ENCODE measurements at places on chromosomes 7 and 10. TPM values are rescaled to one million over a fixed set of nuclear protein-coding genes. Genes with fewer than 3 reads are reported as not detected.

MIOS gene
- total RNA-seq = 42.0 TPM

HPSE2 gene
- total RNA-seq = not detected

GATA3 gene
- 43.6 TPM for total RNA-seq

AOC1 gene
- 13.1 TPM for total RNA-seq

MRPL32 gene
- 45.5 TPM for total RNA-seq

- no peaks in the 10 kb centered on the region for H3K27me3 ChIP-seq
- H3K4me3 ChIP-seq = no peak overlapping the region
- H3K36me3 ChIP-seq = no peaks in the 10 kb centered on the region
- no peaks in the 10 kb centered on the region for H3K4me1 ChIP-seq
- DNase-seq = no peak
- no peak overlapping the region for H3K27ac ChIP-seq
Measured at GRCh38 chr10:86586516-86586915, 64.9 kb upstream of the WAPL start.

GRCh38 chr10:47383261-47384147 is 589 bp downstream of the ZNF488 start:
- peak overlapping the region; percentile 81 for H3K4me3 ChIP-seq
- peak; percentile 71 for DNase-seq
- H3K4me1 ChIP-seq = peaks cover 21% of the 10 kb centered on the region
- H3K27ac ChIP-seq = peak overlapping the region; percentile 3
- H3K27me3 ChIP-seq = no peaks in the 10 kb centered on the region
- no peaks in the 10 kb centered on the region for H3K36me3 ChIP-seq

DNA sequence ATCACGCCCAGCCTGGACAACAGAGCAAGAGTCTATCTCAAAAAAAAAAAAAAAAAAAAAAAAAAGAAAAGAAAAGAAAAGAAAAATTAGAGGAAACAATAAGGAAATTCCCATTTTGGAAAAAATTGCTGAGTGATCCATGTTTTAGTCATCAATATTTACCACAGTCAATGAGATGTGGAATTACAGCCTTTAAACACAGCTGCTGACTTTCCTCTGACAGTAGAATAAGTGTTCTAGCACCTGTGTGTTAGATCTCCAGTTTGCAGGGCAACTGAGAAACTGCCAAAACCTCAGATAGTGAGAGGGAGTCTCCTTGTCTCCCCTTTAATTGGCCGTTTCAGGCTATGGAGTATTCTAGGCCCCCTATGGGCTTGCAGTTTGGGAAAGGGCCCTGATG is 520.1 kb downstream of the KCNMA1 start:
- H3K27ac ChIP-seq = no peak overlapping the region
- no peak overlapping the region for H3K4me3 ChIP-seq
- no peaks in the 10 kb centered on the region for H3K4me1 ChIP-seq
- DNase-seq = no peak
- no peaks in the 10 kb centered on the region for H3K36me3 ChIP-seq
- H3K27me3 ChIP-seq = no peaks in the 10 kb centered on the region

- no peak for DNase-seq
- H3K4me3 ChIP-seq = no peak overlapping the region
- H3K4me1 ChIP-seq = peaks cover 58% of the 10 kb centered on the region
- H3K36me3 ChIP-seq = 0 out of 2 replicates have a peak, but pooled peaks cover 6% of the 10 kb centered on the region
- peak overlapping the region; percentile 86 for H3K27ac ChIP-seq
Measured at GRCh38 chr7:24908727-24909126, 71.3 kb downstream of the OSBPL3 start.

DNA sequence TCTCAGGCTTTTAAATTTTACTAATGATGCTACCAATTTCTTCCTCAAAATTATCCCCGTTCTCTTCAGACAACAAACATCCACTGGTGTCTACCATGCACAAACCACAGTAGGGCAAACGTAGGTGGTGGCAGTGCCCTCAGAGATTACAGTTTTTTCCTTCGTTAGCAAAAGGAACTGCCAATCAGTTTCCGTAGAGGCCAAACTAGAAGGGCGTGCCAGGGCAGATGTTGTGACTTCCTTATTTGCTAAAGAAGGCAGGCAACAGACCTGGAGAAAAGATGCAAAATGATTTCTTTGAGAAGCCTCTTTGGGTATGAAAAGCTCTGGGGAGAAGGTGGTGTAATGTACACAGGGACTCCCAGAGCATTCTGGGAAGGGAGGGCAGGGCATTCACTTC is 7.6 kb upstream of the FAM180A start:
- H3K27me3 ChIP-seq = no peaks in the 10 kb centered on the region
- H3K27ac ChIP-seq = no peak overlapping the region
- peaks cover 12% of the 10 kb centered on the region for H3K4me1 ChIP-seq
- H3K4me3 ChIP-seq = no peak overlapping the region
- H3K36me3 ChIP-seq = no peaks in the 10 kb centered on the region
- no peak for DNase-seq

GRCh38 chr10:26481914-26482550 is 43.9 kb downstream of the APBB1IP start:
- no peaks in the 10 kb centered on the region for H3K4me1 ChIP-seq
- no peaks in the 10 kb centered on the region for H3K36me3 ChIP-seq
- H3K27me3 ChIP-seq = no peaks in the 10 kb centered on the region
- no peak for DNase-seq
- no peak overlapping the region for H3K4me3 ChIP-seq
- no peak overlapping the region for H3K27ac ChIP-seq

DNA sequence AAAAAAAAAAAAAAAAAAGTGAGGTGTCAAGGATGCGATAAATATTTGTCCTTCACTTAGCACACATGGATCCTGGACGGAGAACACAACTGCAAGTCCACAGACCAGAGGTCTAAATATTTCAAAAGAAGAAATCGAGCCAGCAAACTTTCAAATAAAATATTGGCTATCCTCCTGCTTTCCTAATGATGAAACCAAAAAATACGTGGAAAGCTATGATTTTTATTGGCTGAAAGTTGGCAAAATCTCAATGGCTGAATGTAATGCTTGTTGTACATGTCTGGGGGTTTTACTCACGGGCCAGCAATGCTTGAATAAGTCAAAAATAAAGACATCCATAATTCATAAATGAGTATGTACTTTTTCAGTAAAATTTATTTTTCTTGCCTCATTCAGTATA is 19.0 kb upstream of the MGMT start:
- no peak for DNase-seq
- no peaks in the 10 kb centered on the region for H3K36me3 ChIP-seq
- H3K27ac ChIP-seq = no peak overlapping the region
- peaks cover 48% of the 10 kb centered on the region for H3K27me3 ChIP-seq

DNA sequence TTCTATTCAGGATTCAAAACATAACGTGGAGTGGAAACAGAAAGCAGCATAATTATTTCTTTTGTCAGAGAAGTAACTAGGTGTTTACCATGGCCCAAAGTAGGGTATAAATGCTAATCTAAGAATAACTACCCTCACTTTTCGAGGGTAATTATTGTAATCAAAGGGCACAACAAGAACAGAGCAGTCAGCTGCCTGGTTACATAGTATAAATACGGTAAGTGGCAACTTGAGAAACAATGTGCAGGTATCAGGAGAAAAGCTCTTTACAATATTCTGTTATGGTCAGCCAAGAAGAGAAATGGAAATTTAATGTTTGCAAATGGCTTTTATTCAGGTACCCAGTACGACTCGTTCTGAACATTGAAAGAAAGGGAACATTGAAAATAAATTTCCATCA is 242.0 kb upstream of the NPY start:
- H3K36me3 ChIP-seq = no peaks in the 10 kb centered on the region
- DNase-seq = no peak
- H3K4me3 ChIP-seq = no peak overlapping the region
- H3K27ac ChIP-seq = no peak overlapping the region

DNA sequence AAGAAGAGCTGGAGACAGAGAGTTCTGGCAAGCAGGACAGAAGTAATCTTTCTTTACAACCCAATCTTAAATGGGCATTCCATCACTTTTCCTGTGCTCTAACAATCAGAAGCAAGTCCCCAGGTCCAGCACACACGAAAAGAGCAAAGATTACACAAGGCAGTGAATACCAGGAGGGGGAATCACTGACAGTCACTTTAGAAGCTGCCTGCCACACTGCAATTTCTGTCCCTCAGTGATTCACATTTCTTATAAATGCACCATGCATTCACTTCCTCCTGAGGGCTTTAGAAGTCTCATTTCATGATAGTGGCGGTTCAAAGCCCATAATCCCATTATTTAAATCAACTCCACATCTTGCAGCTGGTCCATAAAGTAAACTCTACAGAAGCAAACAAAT is 362.5 kb downstream of the POM121L12 start:
- no peaks in the 10 kb centered on the region for H3K27me3 ChIP-seq
- H3K27ac ChIP-seq = no peak overlapping the region
- H3K36me3 ChIP-seq = no peaks in the 10 kb centered on the region
- H3K4me3 ChIP-seq = no peak overlapping the region
- DNase-seq = no peak

- H3K36me3 ChIP-seq = no peaks in the 10 kb centered on the region
- no peak overlapping the region for H3K4me3 ChIP-seq
- H3K4me1 ChIP-seq = no peaks in the 10 kb centered on the region
- no peak for DNase-seq
- no peak overlapping the region for H3K27ac ChIP-seq
- no peaks in the 10 kb centered on the region for H3K27me3 ChIP-seq
Measured at GRCh38 chr10:101444058-101444898, 90.3 kb downstream of the BTRC start.

DNA sequence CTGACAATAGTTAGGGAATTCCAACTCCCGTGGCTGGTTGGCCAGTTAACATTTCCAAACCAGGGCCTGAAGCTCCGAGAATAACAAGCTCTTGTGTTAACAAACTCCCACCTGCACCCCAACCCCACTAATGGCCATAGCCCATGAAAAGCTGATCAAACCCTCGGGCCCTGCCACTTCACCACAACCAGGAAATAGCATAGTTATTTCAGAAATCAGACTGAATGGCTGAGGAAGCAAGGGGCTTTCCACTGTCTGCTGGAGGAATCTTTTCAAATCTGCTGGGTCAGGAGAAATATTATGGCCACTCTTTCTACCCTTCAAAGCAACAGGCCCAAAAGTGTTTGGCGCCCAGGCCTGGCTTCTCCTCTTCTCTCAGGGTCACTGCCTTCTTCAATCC is 145.6 kb downstream of the GLCCI1 start:
- peaks cover 11% of the 10 kb centered on the region for H3K4me1 ChIP-seq
- H3K27ac ChIP-seq = no peak overlapping the region
- no peaks in the 10 kb centered on the region for H3K36me3 ChIP-seq
- no peak for DNase-seq

- H3K36me3 ChIP-seq = no peaks in the 10 kb centered on the region
- DNase-seq = no peak
- H3K4me1 ChIP-seq = peaks cover 20% of the 10 kb centered on the region
- no peak overlapping the region for H3K27ac ChIP-seq
- H3K27me3 ChIP-seq = no peaks in the 10 kb centered on the region
Measured at GRCh38 chr10:5961405-5962100, 15.8 kb downstream of the IL15RA start.

DNA sequence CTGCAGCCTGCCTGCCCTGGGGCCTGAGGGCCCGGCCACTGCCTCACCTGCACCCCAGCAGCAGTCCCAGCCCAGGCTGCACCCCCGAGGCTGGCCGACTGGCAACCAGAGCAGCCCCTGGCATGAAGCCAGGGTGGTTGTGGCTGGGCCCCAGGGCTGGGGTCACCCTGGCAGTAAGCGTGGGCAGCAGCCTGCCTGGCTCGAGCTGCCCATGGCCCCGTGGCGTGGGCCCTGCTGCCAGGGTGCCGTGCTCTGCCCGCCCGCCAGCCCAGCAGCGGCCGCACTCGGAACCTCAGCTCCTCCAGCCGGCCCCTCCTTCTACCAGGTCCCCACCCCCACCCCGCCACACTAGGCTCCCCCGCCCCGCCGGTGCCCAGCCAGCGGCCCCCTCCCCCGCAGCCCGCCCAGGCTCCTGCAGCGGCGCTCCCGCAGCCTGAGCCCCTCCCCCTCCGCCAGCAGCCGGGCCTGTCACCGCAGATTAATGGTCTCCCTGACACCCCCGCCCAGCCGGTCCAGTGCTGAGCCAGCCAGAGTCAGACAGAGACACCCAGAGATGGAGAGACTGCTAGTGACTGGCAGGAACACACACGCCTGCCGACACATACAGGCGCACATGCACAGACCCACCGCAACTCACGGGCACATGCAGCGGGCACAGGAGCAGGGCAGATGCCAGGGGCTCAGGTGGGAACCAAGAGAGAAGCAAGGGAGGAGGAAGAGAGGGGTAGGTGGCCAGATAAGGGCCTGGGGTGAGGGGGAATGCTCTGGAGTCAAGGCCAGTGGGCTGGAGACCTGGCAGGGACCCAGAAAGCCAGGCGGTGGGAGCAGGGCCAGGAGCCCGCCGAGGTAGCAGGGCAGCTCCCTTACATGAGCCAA is 22.4 kb downstream of the KCNH2 start:
- H3K27me3 ChIP-seq = peaks cover 54% of the 10 kb centered on the region
- DNase-seq = no peak
- no peaks in the 10 kb centered on the region for H3K4me1 ChIP-seq
- H3K36me3 ChIP-seq = no peaks in the 10 kb centered on the region

DNA sequence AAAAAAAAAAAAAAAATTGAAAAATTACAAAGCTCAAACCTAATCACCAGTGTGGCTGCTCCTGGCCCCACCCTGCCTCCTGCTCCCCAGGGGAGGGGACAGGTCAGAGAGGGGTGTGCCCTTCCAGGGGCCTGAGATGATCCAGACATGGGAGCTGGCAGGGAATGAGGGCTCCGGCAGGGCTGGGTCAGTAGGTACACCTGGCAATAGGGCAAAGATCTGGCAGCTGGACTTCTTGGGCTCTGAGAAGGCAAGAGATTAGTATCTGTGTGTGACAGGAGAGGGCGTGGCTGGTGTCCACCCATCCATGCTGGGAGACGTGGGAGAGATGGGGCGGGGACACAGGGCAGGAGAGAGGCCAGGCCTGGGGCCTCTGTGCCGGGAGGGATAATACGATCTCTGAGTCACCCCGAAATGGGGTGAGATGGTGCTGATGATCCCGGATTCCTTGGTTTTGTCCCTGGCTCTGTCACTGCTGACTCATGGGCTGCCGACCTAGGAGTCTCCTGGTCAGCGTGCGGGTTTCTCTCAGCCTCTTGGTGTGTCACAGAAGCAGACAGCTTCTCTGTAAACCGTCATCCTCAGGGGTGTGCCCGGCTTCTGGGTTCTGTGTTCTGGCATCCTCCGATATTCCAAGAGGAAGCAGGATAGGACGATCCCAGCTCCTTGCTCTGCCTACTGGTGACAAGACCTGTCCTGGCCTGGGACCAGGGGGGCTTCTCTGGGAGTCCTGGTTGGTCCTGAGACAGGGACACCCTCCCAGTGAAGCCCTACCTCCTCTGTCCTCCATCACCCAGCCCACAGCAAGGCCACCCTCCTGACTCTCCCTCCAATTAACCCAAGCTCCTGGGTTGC is 8.2 kb upstream of the CLDN4 start:
- peak; percentile 99 for DNase-seq
- H3K36me3 ChIP-seq = no peaks in the 10 kb centered on the region
- H3K4me3 ChIP-seq = no peak overlapping the region

- no peaks in the 10 kb centered on the region for H3K36me3 ChIP-seq
- H3K4me1 ChIP-seq = 0 out of 2 replicates have a peak, but pooled peaks cover 7% of the 10 kb centered on the region
- no peaks in the 10 kb centered on the region for H3K27me3 ChIP-seq
- DNase-seq = no peak
Measured at GRCh38 chr10:114683593-114683992, 25.5 kb upstream of the ABLIM1 start.

GRCh38 chr10:30070001-30070685 is 10.8 kb upstream of the JCAD start:
- H3K4me3 ChIP-seq = no peak overlapping the region
- peaks cover 10% of the 10 kb centered on the region for H3K4me1 ChIP-seq
- H3K27me3 ChIP-seq = no peaks in the 10 kb centered on the region
- no peak overlapping the region for H3K27ac ChIP-seq

- no peak overlapping the region for H3K4me3 ChIP-seq
- H3K36me3 ChIP-seq = no peaks in the 10 kb centered on the region
- H3K27me3 ChIP-seq = no peaks in the 10 kb centered on the region
- no peaks in the 10 kb centered on the region for H3K4me1 ChIP-seq
- no peak overlapping the region for H3K27ac ChIP-seq
- DNase-seq = no peak
Measured at GRCh38 chr7:29167721-29168120, 21.4 kb upstream of the CPVL start.

Data from PC-9 (cell line).